ENCODE measurements at places on chromosomes 4 and X. TPM values are rescaled to one million over a fixed set of nuclear protein-coding genes. Genes with fewer than 3 reads are reported as not detected.

DNA sequence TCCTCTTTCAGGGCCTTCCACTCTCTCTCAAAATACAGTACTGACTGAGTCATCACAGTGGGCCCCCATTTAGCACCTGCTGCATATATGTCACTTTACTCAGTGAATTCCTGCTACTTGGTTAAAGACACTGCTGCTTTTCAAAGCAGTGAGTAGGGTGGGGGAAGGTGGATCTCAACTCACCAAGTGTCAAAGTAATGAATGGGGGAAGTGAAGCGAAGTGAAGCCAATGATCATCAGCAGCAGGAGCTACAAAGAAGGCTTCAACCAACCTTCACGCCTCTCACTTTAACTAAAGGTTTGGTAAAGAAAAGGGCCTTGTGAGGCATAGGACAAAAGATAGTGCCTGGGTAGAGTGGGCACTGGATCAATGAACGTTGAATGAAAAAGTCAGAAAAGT, 424.1 kb downstream of the SMARCA1 start:
- no peaks in the 10 kb centered on the region for H3K4me1 ChIP-seq
- DNase-seq: no peak
- no peak overlapping the region for H3K4me3 ChIP-seq
- H3K27ac ChIP-seq: no peak overlapping the region
- no peaks in the 10 kb centered on the region for H3K27me3 ChIP-seq
- no peaks in the 10 kb centered on the region for H3K36me3 ChIP-seq

- H3K27me3 ChIP-seq: no peaks in the 10 kb centered on the region
- no peak overlapping the region for H3K4me3 ChIP-seq
- no peaks in the 10 kb centered on the region for H3K4me1 ChIP-seq
- no peak for DNase-seq
- H3K27ac ChIP-seq: no peak overlapping the region
- no peaks in the 10 kb centered on the region for H3K36me3 ChIP-seq
Observed at GRCh38 chrX:19746919-19747651, 140.3 kb downstream of the SH3KBP1 start.

CACNA1F gene
- not detected for total RNA-seq

GRCh38 chrX:3712051-3712869, 1.2 kb downstream of the PRKX start:
- H3K4me1 ChIP-seq: no peaks in the 10 kb centered on the region
- no peak for DNase-seq
- peak overlapping the region; percentile 65 for H3K4me3 ChIP-seq
- H3K27me3 ChIP-seq: no peaks in the 10 kb centered on the region

RADX gene
- 0.85 TPM for total RNA-seq

PRR32 gene
- not detected for total RNA-seq

SUPT20HL2 gene
- total RNA-seq: not detected

FRMPD4 gene
- 0.03 TPM for total RNA-seq

- no peaks in the 10 kb centered on the region for H3K27me3 ChIP-seq
- no peaks in the 10 kb centered on the region for H3K36me3 ChIP-seq
- no peak for DNase-seq
Observed at GRCh38 chr4:56692576-56692975, 11.5 kb upstream of the HOPX start.

- H3K36me3 ChIP-seq: no peaks in the 10 kb centered on the region
- H3K27ac ChIP-seq: no peak overlapping the region
- no peaks in the 10 kb centered on the region for H3K4me1 ChIP-seq
Observed at GRCh38 chr4:174657472-174657871, 135.2 kb upstream of the HPGD start.

SMIM31 gene
- not detected for total RNA-seq

POU3F4 gene
- total RNA-seq: not detected

- no peak overlapping the region for H3K4me3 ChIP-seq
- no peak for DNase-seq
- H3K27me3 ChIP-seq: no peaks in the 10 kb centered on the region
- H3K4me1 ChIP-seq: peaks cover 10% of the 10 kb centered on the region
- no peaks in the 10 kb centered on the region for H3K36me3 ChIP-seq
Observed at GRCh38 chrX:150348365-150348764, 14.8 kb upstream of the MAMLD1 start.

DNA sequence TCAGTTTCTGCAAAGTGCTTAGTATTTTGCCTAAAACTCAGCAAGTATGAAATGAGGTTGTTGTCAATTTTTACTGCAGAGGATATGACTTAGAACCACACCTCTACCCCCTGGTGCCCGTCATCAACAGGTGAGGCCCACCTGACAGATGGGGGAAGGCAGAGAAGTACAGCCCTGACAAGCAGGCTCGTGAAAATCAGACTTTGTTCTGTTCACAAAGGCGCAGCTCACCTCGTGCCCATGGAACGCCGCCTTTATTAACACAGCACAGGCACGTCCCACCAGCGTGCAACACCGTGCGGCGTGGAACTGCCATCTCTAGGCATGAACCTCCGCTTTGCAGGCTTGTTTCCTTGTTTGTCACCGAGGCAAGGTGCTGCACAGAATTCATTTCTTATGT, 13.3 kb downstream of the CYP4V2 start:
- H3K4me1 ChIP-seq: no peaks in the 10 kb centered on the region
- H3K27ac ChIP-seq: no peak overlapping the region
- DNase-seq: no peak
- no peak overlapping the region for H3K4me3 ChIP-seq

DNA sequence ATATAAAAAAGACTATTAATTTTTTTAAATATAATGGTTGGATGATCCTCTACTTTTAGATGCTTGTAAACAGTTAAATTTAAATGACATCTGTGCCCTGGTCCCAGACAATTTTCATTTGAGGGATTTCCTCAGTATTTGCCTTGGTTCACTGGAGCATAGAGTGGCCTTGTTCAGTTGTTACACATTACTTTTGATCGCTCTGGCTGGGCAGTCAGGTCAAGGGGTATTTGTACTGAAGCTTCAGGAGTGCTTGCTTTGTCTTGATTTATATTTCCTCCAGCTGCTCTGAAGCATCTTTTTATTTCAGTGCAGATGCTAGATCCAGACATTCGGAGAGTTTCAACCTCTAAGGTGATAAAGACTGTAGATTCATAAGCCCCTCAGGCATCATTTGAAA, 50.0 kb downstream of the COMMD8 start:
- no peak for DNase-seq
- H3K27me3 ChIP-seq: no peaks in the 10 kb centered on the region

DNA sequence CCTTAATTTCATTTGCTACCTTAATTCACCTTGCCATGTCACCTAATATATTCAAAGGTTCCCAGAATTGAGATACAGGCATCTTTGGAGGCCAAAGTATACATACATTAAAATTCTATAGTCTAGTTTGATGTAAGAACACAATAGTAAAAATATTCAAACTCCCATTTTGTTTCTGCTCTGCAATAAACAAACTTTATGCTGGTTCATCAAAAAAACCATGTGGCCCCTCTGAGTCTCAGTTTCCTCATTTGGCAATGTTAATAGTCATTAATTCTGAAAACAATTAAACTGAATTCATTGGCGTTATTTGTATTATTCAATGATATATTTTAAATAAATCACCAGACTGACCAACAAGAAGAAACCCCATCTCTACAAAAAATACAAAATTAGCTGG, 639.4 kb upstream of the INTU start:
- H3K27ac ChIP-seq: no peak overlapping the region
- no peak for DNase-seq
- H3K27me3 ChIP-seq: no peaks in the 10 kb centered on the region
- H3K4me3 ChIP-seq: no peak overlapping the region

GRCh38 chr4:26105815-26106699, 192.0 kb downstream of the SMIM20 start:
- DNase-seq: peak; percentile 25
- H3K27ac ChIP-seq: no peak overlapping the region
- peaks cover 8% of the 10 kb centered on the region for H3K4me1 ChIP-seq
- no peaks in the 10 kb centered on the region for H3K36me3 ChIP-seq
- H3K4me3 ChIP-seq: no peak overlapping the region

DNA sequence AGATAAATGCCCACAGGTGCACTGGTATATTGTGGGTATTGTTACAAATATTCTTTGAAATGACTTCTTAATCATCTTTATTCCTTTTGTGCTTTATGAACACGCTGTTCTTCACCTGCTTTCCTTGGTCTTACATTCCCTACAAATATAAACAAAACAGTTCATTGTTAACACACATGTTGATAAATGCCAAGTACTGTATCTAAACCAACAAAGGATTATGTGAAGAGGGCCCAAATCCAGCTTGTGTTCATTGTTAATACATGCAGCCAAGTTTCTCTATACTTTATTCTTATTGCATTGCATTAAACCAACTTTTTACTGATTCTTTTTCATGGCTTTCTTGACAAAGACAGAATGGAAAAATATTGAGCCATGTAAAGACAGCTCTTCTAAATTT, 42.8 kb downstream of the AREG start:
- no peak overlapping the region for H3K27ac ChIP-seq
- no peak overlapping the region for H3K4me3 ChIP-seq
- H3K27me3 ChIP-seq: peaks cover 3% of the 10 kb centered on the region
- no peak for DNase-seq
- H3K4me1 ChIP-seq: no peaks in the 10 kb centered on the region

- no peak for DNase-seq
- H3K27ac ChIP-seq: no peak overlapping the region
- no peaks in the 10 kb centered on the region for H3K27me3 ChIP-seq
Observed at GRCh38 chr4:92101737-92102172, 202.0 kb upstream of the GRID2 start.

DNA sequence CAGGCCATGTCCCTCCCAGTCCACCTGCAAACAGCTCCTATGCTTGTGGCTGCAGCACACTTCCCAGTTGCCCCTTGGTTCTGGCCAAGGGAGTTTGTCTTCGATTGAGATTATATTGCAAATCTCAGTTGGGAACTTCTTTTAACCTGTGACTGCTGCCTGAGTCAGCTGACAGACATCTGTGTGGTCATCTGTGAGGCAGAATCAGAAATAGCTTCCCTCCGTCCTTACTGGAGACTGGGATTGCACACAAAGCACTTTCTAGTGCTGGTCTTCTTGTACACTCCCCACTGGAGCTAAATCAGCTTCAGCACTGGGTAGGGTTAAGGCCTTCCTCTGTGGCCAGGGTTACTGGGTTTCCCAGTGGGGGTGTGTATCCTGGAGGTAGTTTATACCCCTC, 34.3 kb downstream of the ZNF330 start:
- no peak overlapping the region for H3K4me3 ChIP-seq
- no peaks in the 10 kb centered on the region for H3K36me3 ChIP-seq
- H3K4me1 ChIP-seq: peaks cover 14% of the 10 kb centered on the region
- H3K27ac ChIP-seq: no peak overlapping the region
- no peaks in the 10 kb centered on the region for H3K27me3 ChIP-seq

FRMD7 gene
- total RNA-seq: not detected

- H3K36me3 ChIP-seq: no peaks in the 10 kb centered on the region
- H3K27ac ChIP-seq: no peak overlapping the region
- H3K27me3 ChIP-seq: no peaks in the 10 kb centered on the region
- H3K4me3 ChIP-seq: no peak overlapping the region
- no peak for DNase-seq
- peaks cover 24% of the 10 kb centered on the region for H3K4me1 ChIP-seq
Observed at GRCh38 chrX:72027024-72027913, 104.4 kb downstream of the RTL5 start.

DNA sequence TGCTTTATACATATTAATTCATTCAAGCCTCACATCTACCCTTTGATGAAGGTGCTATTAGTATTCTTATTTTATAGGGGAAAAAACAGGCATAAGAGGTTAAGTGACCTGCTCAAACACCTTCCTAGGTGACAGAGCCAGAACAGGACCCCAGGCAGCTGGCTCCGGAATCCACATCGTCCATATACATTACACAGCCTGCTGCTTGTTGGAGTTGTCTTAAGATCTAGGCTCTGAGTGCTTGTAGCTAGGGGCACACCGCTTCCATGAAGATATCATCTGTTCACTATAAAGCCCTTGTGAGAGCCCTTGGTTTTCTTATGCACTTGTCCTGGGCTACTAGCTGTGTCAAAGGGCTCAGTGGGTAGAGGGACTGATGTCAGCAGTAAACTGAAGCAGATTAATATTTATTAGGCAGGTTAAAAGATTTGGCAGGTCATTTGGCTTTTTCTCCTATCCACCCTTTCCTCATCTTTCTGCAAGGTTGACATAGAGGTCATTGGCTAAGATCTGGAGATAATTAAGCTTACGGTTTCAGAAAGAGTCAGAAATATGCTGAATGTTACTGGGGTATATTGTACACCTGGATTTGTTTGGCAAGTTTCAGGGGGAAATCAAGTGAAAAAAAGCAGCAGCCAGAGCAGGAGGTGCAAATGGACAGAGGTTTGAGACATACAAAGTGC, 195.4 kb downstream of the SOWAHB start:
- no peaks in the 10 kb centered on the region for H3K27me3 ChIP-seq
- H3K27ac ChIP-seq: peak overlapping the region; percentile 61
- no peak for DNase-seq
- no peaks in the 10 kb centered on the region for H3K36me3 ChIP-seq
- H3K4me1 ChIP-seq: peaks cover 40% of the 10 kb centered on the region

DNA sequence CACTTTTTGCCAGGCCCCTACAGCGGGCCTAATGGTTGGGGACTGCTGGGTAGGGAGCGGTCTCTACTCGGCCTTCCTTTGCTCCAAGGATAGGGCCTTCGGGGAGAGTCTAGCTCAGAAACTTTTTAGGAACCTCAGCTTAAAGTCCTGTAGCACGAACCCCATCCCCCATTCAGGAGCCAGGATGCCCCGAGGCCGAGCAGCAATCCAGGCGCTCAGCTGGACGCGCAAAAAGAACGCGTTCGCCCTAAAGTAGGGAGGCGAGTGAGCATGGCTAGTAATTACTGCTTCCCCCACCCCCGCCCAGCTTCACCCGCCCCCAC, 9.7 kb downstream of the POU4F2 start:
- no peaks in the 10 kb centered on the region for H3K4me1 ChIP-seq
- H3K27me3 ChIP-seq: peaks cover 32% of the 10 kb centered on the region
- no peak overlapping the region for H3K27ac ChIP-seq
- no peaks in the 10 kb centered on the region for H3K36me3 ChIP-seq
- H3K4me3 ChIP-seq: no peak overlapping the region

DNA sequence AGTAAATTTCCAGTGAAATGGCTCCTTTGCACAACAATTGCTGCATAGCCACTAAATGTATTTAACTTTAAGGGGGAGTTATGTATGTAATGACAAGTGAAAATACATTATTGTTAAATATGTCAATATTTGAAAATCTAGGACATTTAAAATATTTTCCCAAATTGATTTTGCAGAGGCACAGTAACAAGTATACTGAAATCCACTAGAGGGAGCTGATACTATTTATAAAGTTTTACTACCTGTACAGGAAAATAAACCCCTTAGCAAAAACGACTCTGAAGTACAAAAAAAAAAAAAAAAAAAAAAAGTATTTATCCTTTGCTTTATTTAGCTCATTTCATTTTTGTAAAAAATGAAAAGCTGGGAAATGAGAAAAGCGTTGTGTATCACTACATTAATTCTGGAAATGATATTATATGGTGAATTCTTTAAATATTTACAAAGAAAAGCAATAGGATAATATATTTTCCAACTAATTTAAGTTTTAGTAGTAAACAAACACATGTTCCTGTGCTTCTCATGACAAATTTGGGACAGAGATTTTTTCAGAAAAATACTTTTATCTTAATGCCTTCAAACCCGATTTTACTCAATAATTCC, 727.7 kb downstream of the DMD start:
- no peak for DNase-seq
- no peaks in the 10 kb centered on the region for H3K36me3 ChIP-seq
- H3K4me1 ChIP-seq: no peaks in the 10 kb centered on the region
- H3K4me3 ChIP-seq: no peak overlapping the region
